Activated naive CD4-positive, alpha-beta T cell (primary cell): ENCODE measurements at places on chromosomes 4 and X.

DNA sequence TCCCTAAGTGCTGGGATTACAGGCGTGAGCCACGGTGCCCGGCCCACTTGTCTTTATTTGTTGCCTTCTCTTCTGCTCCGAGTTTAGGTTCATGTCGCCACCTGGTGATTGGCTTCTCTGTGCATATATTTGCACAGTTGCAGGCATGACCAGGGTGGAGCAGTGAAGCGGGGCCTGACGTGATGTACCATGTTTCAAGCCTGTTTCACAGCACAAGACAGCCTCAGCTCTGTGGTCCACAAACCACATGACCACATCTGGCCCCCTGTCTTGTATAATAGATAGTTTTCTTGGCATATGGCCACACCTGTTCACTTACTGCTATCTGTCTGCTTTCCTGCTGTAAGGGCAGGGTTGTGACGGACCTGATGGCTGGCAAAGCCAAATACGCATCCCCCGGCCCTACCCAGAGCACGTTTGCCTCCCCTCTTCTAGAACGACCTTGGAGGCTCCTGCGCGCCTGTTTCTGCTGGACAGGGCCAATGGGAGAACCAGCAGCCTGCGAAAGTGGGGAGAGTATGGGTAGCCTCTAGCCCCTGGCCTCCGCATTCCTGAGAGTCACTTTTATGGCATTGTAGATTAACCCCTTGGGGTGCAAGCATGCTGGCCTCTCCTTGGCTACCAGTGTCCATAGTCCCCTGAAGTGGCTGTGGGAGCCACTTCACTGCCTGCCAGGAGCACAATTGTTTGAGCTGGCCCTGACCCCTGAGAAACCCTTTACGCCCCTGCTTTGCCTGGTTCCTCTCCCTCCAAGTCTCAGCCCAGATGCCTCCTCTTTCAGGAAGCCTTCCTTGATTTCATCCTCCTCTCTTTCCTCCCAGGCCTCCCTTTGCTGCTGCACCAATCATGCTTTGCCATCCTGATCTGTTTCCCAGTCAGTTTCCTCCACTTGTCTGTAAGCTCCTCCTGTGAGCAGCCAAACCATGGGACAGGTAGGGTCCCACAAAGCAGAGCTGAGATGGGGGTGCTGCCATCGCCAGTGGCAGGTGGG is 6.0 kb upstream of the SH3TC1 start:
- DNase-seq = no peak

DNA sequence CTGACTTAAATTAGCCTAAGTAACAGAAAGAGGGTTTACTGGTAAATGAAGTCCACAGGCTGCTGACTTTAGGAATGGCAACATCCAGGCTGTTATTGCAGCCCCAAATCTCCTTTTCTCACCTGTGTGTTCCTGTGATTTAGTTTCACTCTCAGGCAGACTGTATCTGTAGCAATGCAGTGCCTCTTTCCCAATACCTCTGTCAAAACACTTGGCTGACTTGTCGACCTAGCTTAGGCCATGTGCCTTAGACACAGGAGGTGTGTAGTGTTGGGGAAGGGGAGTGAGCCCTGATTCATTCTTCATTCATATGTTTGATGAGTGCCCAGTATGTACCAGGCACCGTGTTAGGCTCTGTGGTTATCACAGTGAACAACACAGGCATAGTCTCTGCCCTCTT is 46.9 kb downstream of the JADE3 start:
- no peak for DNase-seq

DNA sequence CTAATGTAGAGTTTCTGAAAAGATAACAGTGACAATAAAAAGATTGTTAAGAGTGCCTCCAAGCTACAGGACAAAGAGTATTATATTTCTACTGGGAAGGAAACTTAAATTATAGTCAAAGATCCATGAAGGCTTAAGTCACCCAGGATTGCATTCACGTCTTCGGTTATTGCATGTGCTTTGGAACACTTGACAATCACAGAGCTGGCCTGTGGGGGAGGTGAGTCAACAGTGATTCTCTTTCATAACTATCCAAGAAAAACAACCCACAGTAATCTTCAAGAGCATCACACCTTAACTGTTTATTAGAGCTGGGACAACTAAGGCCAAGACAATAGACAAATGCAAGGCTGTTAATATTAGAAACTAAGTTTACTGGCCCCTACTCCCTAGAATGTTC is 40.3 kb downstream of the PDGFC start:
- no peak for DNase-seq

GRCh38 chrX:147920161-147920666 is 8.5 kb downstream of the FMR1 start:
- DNase-seq = no peak

- no peak for DNase-seq
These were observed 73.1 kb downstream of the QRFPR start for GRCh38 chr4:121307445-121308327.

- no peak for DNase-seq
These were observed 76.9 kb upstream of the SCOC start for GRCh38 chr4:140296335-140297220.

DNA sequence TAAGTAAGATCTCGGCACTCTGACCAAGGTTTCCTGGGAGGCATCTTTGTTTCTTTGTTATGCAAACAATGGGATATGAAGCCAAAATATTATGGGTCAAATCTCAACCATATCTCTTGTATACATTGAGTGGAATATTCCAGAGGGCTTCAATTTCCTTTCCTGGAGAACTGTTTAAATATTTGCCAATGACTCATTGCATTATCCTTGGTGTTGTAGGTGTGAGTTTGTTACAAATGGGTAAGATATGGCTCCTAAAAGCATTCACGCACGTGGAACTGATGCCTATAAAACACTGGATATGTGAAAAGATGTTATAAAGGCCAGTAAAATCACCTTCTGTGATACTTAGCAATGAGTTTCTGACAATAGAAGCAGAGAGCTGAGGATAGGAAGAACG is 150.5 kb upstream of the WDR1 start:
- DNase-seq = no peak

DNA sequence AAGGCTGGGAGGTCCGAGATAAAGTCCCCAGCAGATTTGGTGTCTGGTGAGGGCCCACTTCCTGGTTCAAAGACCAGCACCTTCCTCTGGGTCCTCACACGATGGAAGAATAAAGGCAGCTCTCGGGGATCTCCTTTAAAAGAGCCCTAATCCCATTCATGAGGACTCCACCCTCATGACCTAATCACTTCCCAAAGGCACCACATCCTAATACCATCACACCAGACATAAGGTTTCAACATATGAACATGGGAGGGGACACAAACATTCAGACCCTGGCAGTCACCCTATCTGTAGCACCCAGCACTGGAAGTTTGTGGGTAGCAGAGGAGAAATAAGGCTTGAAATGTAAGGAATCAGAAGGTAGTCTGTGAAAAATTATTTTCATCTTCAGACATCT is 112.9 kb upstream of the NOCT start:
- DNase-seq = no peak

DNA sequence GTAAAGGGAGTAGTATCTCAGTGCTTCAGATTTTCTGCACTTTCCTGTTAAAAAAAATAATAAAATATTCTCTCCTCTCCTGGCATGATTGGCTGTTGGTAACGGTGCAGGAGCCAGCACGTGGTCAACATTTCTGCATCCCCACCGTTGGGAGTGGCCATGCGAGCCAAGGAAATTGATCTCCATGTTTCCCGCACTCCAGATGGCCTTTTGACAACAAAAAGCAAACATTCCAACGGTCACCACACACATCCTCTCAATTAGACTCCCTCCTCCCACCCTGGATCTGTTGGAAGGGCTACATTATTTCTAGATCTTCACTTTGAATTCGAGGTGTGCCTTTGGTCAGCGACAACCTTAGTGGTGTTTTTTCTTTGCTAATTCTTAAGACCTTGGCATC is 45.0 kb downstream of the STK32B start:
- no peak for DNase-seq

- DNase-seq = no peak
These were observed 41.1 kb downstream of the ZFX start for GRCh38 chrX:24190500-24191156.

DNA sequence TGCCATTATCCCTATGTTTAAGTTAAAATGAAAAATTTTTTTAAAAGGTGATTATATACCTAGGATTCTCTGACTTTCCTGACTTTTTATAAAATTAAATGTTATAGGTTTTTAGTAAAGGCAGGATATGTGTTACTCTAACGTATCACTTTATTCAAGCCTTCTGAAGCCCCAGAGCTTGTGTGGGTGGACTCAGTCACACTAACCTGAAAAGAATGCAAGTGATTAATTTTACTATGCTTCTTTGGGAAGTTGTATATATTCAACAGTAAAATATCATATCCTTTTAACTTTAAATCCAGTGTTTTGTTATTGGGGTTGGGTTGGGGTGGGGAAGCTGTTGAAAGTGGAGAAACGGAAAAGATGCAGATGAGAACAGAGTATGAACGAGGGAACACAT is 22.8 kb downstream of the PDLIM3 start:
- DNase-seq = no peak

DNA sequence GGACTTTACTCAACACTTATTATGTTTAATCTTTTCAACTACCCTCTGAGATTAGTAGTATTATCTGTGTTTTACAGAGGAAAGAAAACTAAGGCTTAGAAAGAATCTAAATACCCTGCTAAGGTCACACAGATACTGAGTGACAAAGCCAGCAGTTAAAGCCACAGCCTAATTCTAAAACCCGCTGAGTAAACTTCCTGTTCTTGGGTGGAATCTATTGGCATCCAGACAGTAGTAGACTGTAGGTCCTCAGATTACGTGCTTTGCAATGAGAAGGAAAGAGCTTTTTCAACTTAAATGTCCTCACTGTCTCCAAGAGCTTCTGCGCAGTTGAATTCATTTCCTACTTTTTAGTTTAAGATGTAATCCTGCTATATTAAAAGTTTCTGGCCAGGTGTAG is 126.0 kb downstream of the TENM3 start:
- no peak for DNase-seq

DNA sequence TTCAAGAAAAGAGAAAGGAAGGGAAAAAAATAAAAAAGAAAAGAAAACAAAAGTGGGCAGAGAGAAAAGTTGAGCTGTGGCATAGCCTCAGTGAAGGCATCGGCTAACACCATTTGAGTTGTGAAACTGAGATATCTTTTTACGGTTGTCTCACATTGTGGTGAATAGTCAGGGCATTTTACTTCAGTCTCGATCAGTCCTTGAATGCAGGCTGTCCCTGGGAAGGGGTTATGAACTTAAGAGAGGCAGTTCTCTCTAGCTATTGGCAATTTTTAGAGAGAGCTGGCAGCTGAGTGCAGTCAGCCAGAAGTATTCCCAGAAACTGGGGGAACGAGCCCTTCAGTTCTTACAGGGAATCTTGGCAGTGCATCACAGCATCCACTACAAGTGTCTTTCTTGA is 93.5 kb upstream of the SLC6A14 start:
- DNase-seq = no peak

DNA sequence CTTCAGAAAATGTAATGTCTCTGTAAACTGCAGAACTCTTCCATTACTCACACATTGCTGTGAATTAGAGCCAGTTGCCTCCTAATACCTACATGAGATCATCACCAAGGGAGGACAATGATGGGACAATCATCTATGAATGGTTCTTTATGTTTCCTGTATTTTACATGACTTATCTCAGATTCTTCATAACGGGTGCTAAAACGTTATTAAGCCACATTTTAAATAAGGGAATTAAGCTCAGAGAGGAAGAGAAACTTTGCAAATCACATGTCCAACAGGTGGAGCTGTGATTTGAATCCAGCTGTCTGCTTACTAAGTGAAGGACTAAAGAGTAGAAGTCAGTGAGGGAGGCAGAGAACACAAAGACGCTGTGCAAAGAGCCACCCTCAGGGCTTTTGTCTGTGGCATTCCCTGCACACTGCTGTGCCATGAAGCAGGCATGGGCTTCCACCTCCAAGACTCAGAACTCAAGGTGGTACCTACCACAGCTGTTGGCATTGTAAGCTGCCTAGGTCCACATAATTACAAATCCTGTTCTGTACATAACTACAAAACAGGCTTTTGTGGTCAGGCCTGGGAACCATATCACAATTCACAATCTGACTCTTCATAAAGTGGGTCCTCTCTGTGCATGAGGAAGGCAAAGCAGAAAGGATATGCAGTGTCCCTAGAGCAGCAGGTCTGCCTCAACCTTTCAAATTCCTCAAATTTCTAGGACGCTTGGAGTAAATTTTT is 12.8 kb downstream of the TBC1D9 start:
- DNase-seq = no peak

DNA sequence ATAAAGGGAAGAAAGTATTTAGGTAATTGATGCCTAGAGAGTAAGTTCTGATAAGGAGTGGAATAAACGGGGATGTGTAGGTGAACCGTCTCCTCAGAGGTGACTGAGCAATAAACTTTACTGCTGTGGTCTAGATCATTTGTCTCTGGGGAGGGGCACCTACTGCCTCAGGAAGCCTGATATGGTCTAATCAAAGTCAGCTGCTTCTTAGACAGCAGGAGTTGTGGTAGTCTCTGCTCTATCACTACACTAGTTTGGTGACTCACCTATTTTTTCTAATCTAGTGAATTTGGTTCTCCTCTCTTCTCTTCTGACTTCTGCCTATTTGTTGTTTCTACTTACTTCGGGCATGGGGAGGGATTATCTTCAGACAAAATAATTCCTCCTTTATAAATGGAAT is 95.1 kb upstream of the STIM2 start:
- no peak for DNase-seq

DNA sequence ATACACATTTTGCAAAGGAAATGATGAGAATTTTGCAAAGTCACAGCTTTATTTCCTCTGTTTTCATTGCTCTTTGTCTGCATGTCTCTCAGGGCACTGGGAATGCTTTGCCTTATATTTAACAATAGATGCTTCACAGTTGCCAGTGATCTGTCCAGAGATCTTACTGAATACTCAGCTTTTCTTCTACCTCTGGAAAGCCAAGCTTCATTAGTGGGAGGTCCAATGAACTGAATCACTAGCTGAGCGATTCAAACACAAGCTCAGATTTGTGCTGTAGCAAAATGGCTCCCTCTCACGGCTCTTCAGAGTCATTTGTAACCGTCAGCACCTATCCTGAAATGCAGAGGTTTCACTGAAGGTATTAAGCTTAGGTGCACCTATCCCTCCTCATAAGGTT is 138.9 kb downstream of the DCLK2 start:
- DNase-seq = no peak

GRCh38 chrX:21565025-21565424 is 93.1 kb downstream of the KLHL34 start:
- DNase-seq = no peak

DNA sequence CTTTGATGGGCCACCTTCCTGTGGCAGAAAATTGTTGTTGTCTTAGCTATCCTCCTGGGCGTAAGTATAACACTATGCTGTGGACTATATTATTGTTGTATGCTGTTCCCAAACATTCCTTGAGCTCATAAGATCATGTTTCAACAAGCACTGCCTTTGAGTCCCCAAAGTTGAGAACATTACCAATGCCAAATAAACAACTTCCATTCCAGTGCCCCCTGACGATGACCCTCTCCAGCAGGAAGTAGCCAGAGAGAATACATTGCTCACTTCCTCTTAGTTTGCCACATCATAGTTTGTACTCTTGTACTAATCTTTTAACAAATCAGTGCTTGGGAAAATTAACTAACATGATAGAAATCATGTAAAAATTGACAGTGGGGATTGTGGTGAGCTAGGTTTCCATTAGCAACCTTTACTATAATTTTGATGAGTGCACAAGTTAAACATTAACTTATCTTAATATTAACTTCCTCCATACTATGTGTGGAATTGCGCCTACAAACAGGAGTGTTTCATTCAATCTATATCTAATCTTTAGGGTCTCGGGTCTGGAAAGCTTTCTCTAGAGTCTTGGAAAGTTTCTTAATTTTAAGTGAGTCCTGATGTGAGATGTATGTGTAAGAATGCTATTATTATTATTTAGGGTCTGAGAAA is 20.3 kb upstream of the DHX15 start:
- no peak for DNase-seq
